Aorta (tissue), 5 donors: ENCODE measurements at places on chromosomes 2 and 18. TPM values are rescaled to one million over a fixed set of nuclear protein-coding genes. Genes with fewer than 3 reads are reported as not detected.

Gene NCL
- 186 TPM for polyA plus RNA-seq

Gene AMER3
- not detected for polyA plus RNA-seq

Gene COL3A1
- 875 TPM for polyA plus RNA-seq

Gene LRRC30
- polyA plus RNA-seq = not detected

Gene WDPCP
- polyA plus RNA-seq = 10.2 TPM
